Stimulated activated CD4-positive, alpha-beta T cell treated with anti-CD3 and anti-CD28 coated beads, Interleukin-12 subunit alpha, Interleukin-12 subunit beta, amount 100 ng/mL, for 48 hours (primary cell): ENCODE measurements at places on chromosomes 3 and 15.

GRCh38 chr3:114294940-114295480 lies 1.2 kb downstream of the TIGIT start:
- DNase-seq: no peak

DNA sequence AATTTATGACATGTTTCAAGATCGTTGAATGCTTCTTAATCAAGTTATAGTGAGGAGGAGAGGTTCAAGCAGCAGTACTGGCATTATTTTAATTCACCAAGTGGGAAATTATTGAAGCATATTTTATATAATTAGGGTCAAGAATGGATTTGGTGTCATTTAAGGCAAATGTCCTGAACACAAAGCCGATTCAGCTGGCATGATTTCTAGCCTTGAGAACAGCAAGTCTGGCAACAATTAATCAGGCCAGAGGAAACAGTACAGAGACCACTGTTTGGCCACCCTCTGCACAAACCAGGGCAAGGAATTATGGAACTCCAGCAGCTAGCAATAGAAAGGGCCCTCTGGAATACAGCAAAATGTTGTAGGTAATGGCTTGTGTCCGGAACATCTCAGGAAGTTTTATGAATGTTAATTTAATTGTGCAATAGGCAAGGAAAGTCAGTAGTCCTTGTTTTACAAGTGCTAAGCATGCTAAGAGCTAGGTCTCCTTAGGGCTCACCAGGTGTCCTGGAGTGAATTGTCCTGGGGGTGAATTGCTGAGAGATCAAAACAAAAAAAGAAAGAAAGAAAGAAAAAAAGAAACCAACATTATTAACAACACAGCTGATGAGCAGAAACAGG lies 38.7 kb upstream of the SNRK start:
- DNase-seq: no peak

GRCh38 chr3:169162107-169162506 lies 501.4 kb downstream of the MECOM start:
- DNase-seq: no peak

DNA sequence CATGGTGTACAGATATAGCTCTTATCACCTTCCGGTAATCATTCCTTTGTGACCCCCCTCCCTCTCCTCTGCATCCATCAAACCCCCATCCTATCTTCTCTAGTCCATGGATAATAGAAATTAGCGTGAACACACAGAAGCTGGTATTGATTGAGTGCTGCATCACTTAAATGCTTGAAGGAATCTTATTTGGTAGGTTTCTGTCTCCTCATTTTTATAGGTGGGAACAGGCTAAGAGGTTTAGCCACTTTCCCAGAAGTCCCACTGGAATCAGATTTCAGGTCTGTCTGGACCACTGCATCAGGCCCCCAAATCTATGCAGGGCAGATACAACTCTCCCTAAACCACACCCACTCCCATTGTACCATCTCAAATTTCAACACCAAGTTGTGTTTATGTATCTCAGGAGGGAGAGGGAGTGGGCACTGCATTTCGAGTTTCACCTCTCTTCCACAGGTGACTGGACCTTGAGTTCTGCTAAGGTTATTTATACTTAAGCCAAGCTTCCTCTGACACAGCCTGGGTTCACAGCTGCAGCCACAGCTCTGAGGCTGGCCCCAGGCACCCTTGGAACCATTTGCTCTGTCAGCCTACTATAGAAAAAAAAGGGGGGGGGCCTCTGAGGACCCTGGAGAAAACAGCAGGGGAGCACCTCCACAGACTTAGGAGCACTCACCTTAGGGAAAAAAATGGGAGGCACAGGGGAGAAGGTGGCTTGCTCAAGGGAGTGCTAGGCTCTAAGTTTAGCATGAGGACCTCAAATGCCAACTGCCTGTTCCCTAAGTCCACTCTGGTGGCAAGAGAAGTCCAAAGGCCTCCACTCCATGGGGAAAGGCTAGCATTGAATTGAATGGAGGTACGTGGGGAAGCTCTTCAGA lies 2.1 kb upstream of the NMB start:
- DNase-seq: no peak

GRCh38 chr3:115551016-115551415 lies 72.3 kb upstream of the GAP43 start:
- no peak for DNase-seq

GRCh38 chr3:178041931-178042330 lies 494.3 kb upstream of the KCNMB2 start:
- DNase-seq: no peak

DNA sequence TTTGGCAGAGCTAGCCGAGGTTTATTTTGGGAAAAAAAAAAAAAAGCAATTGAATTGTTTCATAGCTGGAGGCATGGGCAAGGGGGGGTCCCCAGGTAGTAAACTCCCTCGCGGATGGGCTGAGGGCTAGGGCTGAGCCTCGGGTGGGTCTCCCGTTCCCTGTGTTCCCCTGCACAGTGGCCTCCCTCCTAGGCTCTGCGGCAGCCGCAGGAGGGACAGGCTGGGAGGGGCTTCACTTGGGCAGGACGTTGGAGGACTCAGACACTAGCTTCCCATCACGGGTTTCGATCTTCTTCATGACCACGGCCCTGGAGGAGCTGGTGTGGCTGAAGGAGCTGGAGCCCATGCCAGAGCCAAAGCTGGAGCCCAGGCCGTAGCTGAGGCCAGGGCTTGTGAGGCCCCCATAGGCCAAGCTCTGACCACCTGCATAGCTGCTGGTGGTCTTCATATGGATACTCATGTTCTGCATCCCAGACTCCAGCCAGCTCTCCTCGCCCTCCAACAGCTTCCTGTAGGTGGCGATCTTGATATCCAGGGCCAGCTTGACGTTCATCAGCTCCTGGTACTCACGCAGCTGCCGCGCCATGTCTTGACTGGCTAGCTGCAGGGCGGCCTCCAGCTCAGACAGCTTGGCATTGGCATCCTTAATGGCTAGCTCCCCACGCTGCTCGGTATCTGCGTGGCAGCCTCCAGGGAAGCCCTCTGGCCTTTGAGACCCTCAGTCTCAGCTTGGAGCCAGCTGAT lies 64.0 kb upstream of the CDAN1 start:
- DNase-seq: no peak
